ENCODE measurements at places on chromosomes 3 and 15. TPM values are rescaled to one million over a fixed set of nuclear protein-coding genes. Genes with fewer than 3 reads are reported as not detected.

- H3K4me1 ChIP-seq, result no peaks in the 10 kb centered on the region
- DNase-seq, result no peak
- no peak overlapping the region for H3K27ac ChIP-seq
- no peak overlapping the region for H3K4me3 ChIP-seq
- H3K36me3 ChIP-seq, result no peaks in the 10 kb centered on the region
- no peaks in the 10 kb centered on the region for H3K27me3 ChIP-seq
Measured at GRCh38 chr3:113265231-113265630, 53.9 kb downstream of the BOC start.

DNA sequence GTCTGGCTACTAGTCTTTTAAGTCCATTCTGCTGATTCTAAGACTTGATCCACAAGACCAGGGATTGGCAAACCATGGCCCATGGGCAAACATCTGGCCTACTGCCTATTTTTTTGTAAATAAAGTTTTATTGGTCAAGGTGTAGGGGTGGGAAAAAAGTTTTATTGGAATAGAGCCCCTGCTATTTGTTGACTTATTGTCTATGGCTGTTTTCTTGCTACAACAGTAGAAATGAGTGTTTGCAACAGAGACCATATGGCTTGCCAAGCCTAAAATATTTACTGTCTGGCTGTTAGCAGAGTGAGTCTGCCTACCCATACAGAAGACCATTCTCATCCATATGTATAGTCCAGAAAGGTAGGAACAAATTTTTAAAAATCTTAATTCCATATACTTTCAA lies 106.4 kb downstream of the PTPRG start:
- H3K4me3 ChIP-seq, result no peak overlapping the region
- no peaks in the 10 kb centered on the region for H3K36me3 ChIP-seq
- H3K27me3 ChIP-seq, result no peaks in the 10 kb centered on the region
- no peak for DNase-seq
- no peaks in the 10 kb centered on the region for H3K4me1 ChIP-seq

DNA sequence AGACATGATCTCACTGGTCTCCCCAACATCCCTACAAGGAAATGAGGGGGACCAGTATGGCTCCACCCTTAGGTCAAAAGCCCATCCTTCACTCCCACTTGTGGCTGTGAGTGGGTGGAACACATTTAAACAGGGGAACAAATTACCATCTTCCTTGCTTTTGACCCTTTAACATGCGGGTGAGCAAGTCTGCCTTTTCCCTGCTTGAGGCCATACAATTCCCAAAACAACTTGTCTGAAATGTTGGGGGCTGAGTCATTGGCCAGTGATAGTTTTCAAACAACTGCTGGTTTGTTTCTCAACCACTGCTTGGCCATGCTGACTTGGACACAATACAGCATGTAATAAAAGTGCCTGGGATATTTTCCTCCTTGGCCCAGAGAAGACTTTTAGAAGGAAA lies 39.6 kb downstream of the COL8A1 start:
- no peak for DNase-seq
- no peak overlapping the region for H3K27ac ChIP-seq
- H3K27me3 ChIP-seq, result peaks cover 5% of the 10 kb centered on the region
- no peaks in the 10 kb centered on the region for H3K36me3 ChIP-seq
- no peaks in the 10 kb centered on the region for H3K4me1 ChIP-seq

DNA sequence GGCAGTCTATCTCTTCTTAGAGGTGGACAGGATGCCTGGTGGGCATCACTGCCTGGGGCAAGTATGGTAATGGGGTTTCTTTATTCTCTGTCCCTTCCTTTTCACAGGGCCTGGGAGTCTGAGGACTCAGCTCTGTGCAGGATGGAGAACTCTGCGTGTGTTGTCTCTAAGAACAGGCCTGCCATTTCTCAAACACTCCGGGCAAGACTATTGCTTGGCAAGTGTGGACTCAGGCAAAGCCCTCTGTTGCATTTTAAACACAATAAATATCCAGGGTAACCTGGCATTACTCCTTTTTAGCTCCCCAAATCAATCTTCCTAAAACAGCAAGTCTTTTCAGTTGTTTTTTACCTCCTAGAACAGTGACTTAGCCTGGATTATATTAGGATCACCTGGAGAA lies 185.1 kb upstream of the ROPN1 start:
- H3K4me1 ChIP-seq, result no peaks in the 10 kb centered on the region
- DNase-seq, result no peak
- peaks cover 3% of the 10 kb centered on the region for H3K27me3 ChIP-seq
- no peaks in the 10 kb centered on the region for H3K36me3 ChIP-seq

DNA sequence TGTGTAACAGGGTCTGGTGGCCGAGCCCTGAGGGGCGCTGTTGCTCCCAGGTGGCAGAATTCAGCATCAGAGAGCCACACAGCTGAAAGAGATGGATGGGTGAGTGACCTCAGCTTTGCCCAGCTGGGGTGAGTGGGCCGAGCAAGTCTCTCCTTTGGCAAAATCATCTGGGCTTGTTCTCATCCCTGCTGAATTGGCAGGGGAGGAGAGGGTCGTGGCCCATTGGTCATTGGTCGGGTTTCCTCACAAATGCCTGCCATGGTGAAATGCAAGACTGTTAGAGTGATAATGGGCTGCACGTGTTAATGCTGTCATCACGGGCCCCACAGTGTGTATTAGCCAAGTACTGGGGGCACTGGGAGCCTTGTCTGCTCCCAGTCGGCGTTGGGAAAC lies 15.9 kb downstream of the ABHD2 start:
- DNase-seq, result no peak
- peaks cover 42% of the 10 kb centered on the region for H3K4me1 ChIP-seq
- H3K27me3 ChIP-seq, result no peaks in the 10 kb centered on the region
- H3K36me3 ChIP-seq, result peaks cover 21% of the 10 kb centered on the region
- no peak overlapping the region for H3K4me3 ChIP-seq
- H3K27ac ChIP-seq, result no peak overlapping the region

- no peaks in the 10 kb centered on the region for H3K36me3 ChIP-seq
- no peak overlapping the region for H3K27ac ChIP-seq
- H3K4me1 ChIP-seq, result peaks cover 29% of the 10 kb centered on the region
- H3K27me3 ChIP-seq, result no peaks in the 10 kb centered on the region
- H3K4me3 ChIP-seq, result no peak overlapping the region
Measured at GRCh38 chr3:43015991-43016865, 37.1 kb downstream of the GASK1A start.

The DPPA2 gene
- total RNA-seq, result not detected

The ATP13A5 gene
- not detected for total RNA-seq

The ZBTB11 gene
- total RNA-seq, result 31.7 TPM

The HESX1 gene
- total RNA-seq, result 1.6 TPM

The KCNMB2 gene
- not detected for total RNA-seq

The CDC25A gene
- total RNA-seq, result 40.8 TPM
